ENCODE measurements at places on chromosomes 6 and 20.

DNA sequence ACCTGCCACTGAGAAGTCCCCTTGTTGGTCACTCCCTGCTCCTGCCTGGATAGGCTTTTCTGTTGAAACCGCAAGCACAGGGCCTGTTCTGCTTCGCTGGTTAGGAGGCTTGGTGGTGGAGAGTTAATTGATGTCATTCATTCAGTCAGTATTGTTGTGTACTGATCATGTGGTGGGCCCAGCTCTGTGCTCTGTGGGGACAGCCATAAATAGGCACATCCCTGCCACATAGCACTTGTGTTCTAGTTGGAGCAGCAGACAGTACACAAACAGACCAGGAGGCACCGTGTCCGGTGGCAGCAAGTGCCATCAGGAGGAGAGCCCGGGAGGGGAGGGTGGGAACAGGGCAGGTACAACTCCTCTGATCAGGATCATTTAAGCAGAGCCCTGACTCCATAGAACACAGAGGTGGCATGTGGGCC lies 155.2 kb upstream of the INSM1 start:
- H3K4me1 ChIP-seq: no peaks in the 10 kb centered on the region
- no peak for DNase-seq
- no peaks in the 10 kb centered on the region for H3K36me3 ChIP-seq
- H3K27ac ChIP-seq: no peak overlapping the region
- no peak overlapping the region for H3K4me3 ChIP-seq

GRCh38 chr6:36355819-36356218 lies 19.1 kb upstream of the BNIP5 start:
- no peak overlapping the region for H3K27ac ChIP-seq
- no peak overlapping the region for H3K4me3 ChIP-seq
- no peak for DNase-seq
- 0 out of 2 replicates have a peak, but pooled peaks cover 1% of the 10 kb centered on the region for H3K4me1 ChIP-seq
- no peaks in the 10 kb centered on the region for H3K27me3 ChIP-seq

- H3K4me1 ChIP-seq: peaks cover 6% of the 10 kb centered on the region
- DNase-seq: peak; percentile 9
- no peaks in the 10 kb centered on the region for H3K27me3 ChIP-seq
- H3K27ac ChIP-seq: no peak overlapping the region
These were observed 2.6 kb downstream of the SYS1 start for GRCh38 chr20:45365444-45365970.

DNA sequence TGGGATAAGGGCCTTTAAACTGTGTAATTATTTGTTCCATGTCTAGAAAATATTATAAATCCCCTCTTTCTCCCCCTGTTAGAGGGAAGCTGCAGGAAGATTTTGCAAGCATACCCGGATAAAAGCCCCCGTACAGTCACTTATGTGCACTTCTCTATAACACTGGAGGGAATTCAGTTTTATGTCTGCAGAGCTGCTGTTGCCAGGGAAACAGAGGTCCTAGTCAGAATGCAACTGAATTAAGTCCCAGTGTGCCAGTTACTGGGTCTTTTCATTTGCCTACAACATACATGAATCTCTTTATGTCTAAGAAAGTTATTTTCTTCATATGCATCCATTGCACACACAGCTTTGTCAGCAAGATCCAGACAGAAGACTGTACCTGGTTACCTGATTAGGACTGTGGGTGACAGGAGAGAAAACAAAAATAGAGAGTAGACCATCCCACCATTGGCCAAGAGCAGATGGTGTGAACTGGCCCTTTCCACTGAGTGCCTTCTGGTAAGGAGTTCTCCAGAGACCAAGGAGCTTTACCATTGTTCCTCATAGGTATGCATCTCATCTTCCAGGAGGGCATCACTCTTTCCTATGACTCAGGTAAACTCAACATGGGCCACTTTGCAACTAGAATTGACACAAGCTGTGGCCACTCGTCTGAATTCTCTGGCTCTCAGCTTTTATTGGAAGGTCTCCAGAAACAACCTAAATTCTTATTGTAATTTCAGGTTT lies 180.8 kb upstream of the PHACTR1 start:
- H3K4me1 ChIP-seq: no peaks in the 10 kb centered on the region
- H3K27ac ChIP-seq: no peak overlapping the region
- no peak overlapping the region for H3K4me3 ChIP-seq
- DNase-seq: no peak
- no peaks in the 10 kb centered on the region for H3K27me3 ChIP-seq
